ENCODE measurements at places on chromosomes 1 and 21.

GRCh38 chr1:93695411-93696005 is 13.9 kb upstream of the BCAR3 start:
- DNase-seq = peak; percentile 18

- DNase-seq = no peak
These were observed 27.1 kb downstream of the ZNHIT6 start for GRCh38 chr1:85681087-85681486.

DNA sequence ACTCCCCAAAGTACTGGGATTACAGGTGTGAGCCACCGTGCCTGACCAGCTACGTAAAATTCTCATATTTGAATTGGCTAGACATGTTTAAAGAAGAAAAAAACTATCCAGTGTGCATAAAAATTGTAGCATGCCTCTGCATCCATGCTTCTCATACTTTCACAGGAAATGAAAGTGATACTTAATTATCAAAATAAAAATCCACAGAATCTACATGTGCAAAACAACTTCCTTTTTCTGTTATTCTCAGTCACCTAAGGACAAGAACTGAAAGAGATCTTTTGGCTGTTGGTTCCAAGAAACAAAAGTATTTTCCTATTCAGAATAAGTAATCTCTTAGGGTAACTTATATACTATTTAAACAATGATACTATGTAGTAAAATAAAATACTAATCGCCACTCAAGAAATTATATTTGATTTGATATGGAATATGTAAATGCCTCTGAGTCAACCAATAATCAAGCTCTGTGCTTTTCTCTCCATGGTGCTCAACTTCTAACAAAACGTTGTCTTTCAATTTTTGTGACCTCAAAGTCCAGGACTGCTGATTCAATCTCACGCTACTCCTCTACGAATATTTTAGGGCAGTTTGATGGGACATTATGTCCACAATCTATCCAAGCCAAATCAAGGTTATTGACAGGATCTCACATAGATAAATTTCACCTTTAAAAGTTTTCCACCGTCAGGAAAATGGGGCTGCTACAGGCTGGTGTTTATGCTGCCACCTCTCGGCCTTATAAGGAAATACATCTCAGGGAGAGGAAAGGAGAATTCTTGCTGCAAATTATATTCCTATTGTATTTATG is 102.7 kb downstream of the ZNF281 start:
- peak; percentile 29 for DNase-seq

DNA sequence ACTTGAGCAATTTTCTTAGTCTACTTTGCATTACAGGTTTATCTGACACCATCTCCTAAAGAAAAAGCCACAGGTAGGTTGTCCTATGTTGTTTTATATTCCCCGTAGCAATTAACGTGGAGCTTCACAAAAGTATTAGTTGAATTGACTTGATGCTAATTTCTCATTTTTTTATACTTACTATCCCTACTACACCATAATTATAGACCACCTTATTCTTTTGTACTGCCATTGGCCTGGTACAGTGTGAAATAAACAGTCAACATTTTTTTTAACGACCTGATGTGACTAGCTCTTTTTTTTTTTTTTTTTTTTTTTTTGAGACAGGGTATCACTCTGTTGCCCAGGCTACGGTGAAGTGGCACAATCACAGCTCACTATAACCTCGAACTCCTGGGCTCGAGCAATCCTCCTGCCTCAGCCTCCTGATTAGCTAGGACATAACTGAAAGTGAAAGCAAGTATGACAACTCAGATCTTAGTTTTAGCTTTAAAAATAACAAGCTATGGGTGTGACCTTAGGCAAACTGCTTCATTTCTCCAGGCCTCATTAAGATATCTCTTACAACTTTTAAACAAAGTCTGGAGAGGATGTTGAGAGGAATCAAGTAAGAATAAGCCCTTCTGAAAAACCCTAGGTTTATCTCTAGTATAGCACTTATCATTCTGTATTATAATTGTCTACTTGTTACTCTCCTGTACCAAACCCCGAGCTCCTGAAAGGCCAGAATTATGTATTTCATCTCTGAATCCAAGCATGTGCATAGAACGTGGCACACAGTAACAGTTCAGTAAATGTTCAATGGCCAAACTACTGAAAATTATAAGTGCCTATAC is 49.5 kb downstream of the LUZP1 start:
- no peak for DNase-seq

GRCh38 chr1:55214212-55214933 is 791 bp downstream of the USP24 start:
- DNase-seq = peak; percentile 34

DNA sequence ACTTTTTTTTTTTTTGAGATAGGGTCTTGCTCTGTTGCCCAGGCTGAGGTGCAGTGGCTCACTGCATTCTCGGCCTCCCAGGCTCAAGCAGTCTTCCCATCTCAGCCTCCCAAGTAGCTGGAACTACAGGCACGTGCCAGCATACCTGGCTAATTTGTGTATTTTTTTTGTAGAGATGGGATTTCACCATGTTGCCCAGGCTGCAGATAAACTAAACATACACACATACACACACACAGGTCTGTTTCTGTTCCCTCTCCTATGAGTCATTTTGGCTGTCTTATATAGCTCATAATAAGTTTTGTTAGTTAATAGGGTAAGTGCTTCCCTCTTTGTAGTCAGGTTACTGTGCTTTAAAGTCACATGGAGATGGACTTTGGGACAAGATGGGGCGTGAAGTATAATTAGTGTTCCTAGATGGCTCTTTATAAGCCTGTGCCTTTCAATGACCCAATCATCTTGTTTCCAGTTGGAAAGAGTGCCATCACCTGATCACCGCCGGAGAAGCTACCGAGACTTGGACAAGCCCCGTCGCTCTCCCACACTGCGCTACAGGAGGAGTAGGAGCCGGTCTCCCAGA is 9.1 kb downstream of the PRPF38A start:
- no peak for DNase-seq

- no peak for DNase-seq
These were observed 28.1 kb upstream of the WASF2 start for GRCh38 chr1:27517907-27518718.

DNA sequence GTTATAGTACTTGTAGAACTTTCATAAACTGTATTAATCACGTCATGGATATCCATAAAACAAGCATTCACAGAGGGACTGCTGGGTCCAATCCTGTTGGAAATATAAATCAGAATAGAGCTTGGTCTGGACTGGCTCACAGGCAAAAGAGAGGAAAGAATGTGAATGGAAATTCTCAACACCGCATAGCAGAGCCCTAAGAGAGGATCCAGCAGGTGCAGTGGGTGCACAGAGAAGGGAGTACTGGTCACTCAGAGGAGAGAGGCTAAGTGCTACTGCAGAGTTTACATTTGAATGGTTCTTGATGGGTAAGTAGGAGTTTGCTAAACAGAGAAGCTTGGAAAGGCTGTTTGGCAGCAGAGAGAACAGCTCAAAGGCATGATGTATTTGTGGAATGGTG is 231.7 kb downstream of the PAPPA2 start:
- DNase-seq = no peak

GRCh38 chr1:237799762-237800474 is 90.8 kb downstream of the ZP4 start:
- DNase-seq = no peak

GRCh38 chr1:156740741-156741480 is at the start of gene MRPL24:
TSS of gene MRPL24 (minus strand) at chr1:156741088. CDS start at chr1:156738704, 2,384 bp downstream.
- DNase-seq = peak; percentile 86

- DNase-seq = no peak
These were observed 1.6 kb downstream of the ELOVL1 start for GRCh38 chr1:43366179-43366578.

GRCh38 chr1:12722626-12723025 is 6.7 kb downstream of the AADACL3 start:
- DNase-seq = no peak

GRCh38 chr1:218395916-218396315 is 50.8 kb downstream of the TGFB2 start:
- DNase-seq = no peak

GRCh38 chr1:223870617-223871574 is 25.1 kb upstream of the TP53BP2 start:
- no peak for DNase-seq

- DNase-seq = no peak
These were observed at the start of gene KCNJ15 for GRCh38 chr21:38256599-38257302. TSS of gene KCNJ15 (plus strand) at chr21:38256991. CDS start at chr21:38299262, 42,271 bp downstream.

DNA sequence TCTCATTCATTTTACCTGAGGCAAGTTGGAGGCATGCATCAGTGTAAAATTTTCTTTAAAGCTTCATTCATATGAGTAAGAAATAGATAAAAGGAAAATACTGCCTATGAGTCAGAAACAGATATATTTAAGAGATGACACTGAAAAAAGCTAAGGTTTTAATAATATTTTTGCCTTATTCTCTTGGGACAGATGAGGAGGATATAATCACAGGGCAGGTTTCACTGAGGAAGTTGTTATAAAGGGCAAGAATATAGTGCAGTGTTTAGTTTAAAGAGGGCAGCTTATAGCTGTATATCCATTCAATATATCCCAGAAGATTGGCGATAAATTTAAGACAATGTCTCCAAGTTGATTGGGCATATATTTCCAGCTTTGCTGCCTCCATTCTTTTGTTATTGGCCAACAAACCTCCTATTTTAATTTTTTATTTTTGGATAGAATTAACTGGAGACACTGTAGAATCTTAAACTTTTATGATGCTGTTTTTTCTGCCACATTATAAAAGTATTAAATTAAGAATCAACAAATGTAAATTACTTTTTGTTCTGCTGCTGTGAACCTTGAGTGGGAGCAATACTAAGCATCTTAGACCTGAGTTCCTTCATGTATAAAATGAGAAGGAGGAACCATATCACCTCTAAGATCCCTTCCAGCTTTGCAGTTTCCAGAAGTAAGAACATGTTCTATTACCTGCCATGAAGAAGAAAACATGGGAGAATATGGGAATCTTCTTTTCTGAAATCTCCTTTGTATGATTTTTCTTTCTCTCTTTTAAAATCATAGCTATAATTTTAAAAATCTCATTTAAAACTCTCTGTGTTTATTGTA is 171.6 kb downstream of the S1PR1 start:
- no peak for DNase-seq

GRCh38 chr1:185152187-185152767 is 4.5 kb downstream of the TRMT1L start:
- DNase-seq = no peak

DNA sequence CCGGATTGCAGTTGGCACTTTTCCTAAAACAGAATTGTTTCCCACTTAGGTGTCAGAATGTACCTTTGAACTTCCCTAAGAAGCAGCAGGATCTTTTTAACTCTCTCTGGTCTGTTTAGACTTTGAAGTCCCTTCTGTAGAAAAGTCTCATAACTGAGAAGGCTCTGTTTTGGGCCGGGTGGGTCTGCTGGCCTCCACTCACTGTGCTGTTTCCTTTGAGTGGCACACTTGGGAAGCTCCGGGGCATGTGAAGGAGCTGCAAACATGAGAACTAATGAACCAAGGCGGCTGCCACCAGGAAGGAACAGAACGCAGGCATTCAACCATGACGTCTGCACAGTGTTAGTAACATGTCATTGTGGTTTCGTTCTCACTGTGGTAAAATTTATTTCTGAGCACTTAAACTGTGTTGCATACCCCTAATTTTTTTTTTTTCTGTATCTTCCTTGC is 19.5 kb upstream of the NCMAP start:
- DNase-seq = peak; percentile 51

- DNase-seq = no peak
These were observed 99.7 kb downstream of the BRINP3 start for GRCh38 chr1:190377991-190378390.

DNA sequence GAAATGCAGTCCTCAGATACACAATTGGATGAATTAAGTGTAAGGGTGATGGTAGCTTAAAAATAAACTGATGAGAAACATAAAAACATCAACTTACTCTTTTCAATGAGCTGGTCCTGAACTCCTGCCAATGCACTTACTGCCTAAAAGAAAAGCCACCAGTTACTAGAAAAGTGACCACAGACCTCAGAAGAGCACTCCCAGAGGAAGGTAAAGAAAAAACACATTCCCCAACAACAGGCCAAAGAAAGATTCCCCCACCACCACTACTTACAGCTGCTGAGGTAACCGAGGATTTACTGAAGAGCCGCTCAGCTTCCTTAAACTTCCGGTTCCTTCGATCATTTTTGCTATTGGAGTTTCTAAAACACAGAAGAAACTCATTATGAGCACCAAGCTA is 5.4 kb downstream of the MEAF6 start:
- no peak for DNase-seq

GRCh38 chr1:96992871-96993270 is 271.3 kb downstream of the PTBP2 start:
- no peak for DNase-seq

- DNase-seq = peak; percentile 85
These were observed 9.8 kb upstream of the SFN start for GRCh38 chr1:26853156-26853555.

- DNase-seq = no peak
These were observed 83.4 kb downstream of the MAB21L3 start for GRCh38 chr1:116194568-116194967.

DNA sequence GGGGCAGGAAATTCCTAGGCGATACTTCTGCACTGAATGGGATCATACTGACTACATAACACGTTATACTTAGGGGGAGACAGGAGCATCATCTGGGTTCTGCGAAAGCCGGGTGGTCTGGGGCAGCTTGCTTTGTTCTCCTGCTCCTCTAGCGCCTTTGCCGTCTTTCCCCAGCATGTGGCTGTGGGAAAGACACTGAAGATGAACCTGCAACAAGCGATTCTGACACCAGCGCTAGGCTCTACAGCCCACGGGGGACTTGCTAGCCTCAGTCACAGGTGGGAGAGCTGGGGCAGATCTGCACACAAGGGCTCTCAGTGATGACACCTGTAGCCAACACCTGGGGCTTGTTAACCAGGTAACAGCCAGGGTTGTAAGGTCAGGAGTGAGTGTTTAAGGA is 51.8 kb downstream of the CD46 start:
- peak; percentile 9 for DNase-seq

DNA sequence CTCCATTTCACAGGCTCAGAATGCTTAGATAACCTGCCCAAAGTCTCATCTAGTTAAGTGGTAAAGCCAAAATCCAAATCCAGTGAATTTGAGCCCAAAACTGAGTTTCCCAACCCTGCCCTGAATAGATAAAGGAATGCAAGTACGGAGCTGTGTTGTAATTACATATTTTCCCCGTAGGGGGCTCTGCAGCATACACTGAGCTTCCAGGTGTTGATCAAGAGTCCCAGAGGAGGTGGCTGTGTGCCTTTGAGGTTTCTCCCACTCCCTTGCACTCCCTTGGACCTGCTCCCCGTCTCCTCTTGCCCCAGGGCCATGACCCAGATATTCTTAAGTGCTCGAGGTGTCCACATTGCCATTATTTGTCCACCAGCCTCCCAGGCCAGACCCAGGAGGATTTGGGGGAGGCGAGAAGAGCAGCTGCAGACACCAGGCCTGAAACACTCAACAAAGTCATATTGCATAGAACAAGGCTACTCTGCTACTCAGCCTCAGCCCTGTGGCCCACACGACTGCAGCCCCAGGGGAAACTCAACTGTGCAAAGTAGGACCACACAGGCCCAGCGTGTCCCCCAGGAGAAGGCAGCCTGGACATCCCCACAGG is 18.4 kb upstream of the LY9 start:
- DNase-seq = no peak

- no peak for DNase-seq
These were observed 64.8 kb downstream of the PEX14 start for GRCh38 chr1:10539411-10540043.

DNA sequence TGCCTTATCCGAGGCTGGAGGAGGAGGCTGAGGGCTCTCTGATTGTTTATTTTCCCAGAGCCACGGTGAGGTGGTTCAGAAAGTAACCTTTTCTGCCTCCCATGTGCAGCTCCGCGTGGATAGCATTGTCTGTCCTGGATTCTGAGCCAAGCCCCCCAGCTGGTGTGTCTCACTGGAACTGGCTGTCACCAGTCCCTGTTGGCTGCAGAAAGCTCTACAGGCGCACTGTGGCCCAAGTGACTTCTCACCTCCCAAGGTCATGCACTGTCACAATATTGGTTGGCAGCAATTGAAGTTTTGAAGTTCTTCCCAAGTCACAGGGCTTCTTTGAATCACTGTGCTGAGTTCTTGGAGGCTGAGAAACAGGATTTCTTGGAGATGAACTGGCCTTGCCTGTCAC is 8.2 kb downstream of the BMP8A start:
- no peak for DNase-seq
